ENCODE measurements at places on chromosomes 11 and 22. TPM values are rescaled to one million over a fixed set of nuclear protein-coding genes. Genes with fewer than 3 reads are reported as not detected.

- DNase-seq, result no peak
Observed at GRCh38 chr11:113773092-113773415, 438 bp downstream of the ZW10 start.

The SDF2L1 gene
- 39.4 TPM for total RNA-seq

The KIF18A gene
- total RNA-seq, result 8.7 TPM

The DERL3 gene
- 0.76 TPM for total RNA-seq

The FAM180B gene
- not detected for total RNA-seq

GRCh38 chr11:60924906-60925853 is 920 bp downstream of the TMEM132A start:
- DNase-seq, result no peak

DNA sequence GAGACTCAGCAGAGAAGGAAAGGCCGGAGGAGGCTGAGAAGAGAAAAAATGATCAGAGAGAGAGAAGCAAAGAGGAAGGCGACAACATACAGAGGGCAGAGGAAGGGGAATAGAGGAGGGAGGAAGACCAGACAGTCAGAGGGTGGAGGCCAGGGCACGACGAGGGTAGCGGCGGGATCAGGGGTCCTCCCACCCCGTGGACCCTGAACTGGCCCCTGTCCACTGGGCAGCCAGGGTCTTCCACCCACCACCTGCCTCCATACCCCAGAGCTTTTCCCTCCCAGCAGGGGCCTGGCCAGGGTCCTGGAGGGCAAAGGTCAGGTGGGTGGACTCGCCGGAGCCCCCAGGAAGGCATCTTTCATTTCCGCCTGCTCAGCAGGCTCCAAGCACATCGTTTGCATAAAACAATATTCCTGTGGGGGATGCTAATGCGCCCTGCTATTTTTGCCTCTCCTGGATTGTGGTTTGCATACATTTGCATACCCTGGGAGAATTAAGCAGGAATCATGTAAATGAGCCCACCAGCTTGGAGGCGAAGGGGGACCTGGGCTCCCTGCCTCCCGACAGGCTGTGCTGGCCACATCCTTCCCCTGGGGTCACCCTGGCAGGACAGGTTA is 394.1 kb downstream of the MN1 start:
- no peak for DNase-seq

DNA sequence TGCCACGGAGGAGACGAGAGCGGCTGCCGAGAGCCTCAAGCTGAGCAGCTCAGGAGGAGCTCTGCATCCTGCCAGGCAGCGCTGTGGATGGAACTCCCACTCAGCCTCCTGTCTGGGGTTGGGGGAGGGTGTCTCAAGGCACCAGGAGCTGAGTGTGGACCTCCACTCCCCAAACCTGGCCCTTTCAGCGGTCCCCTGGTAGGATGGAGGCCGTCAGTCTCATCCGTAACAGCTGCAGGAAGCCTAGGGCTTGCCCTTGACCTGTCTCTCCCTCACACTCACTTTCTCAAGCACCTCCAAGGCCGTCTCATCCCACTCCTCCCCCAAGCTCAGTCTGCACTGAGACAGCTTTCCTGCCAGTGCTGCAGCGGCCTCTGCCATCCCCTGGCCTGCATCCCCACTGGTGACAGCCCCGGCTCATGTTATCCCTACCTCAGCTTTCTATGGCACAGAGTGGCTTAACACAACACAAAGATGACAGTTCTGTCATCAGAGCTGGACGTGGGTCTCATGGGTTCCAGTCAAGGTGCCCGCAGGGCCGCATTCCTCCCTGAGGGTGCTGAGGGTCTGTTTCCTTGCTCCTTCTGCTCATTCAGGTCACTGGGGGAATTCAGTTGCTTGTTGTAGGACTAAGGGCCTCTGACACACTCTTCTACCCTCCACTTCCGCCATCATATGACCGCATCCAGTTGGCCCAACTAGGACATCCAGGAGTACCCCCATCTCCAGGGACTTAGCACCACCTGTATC is 341.9 kb upstream of the B3GAT1 start:
- DNase-seq, result no peak

GRCh38 chr11:117425679-117426296 is 98.1 kb downstream of the CEP164 start:
- DNase-seq, result no peak

DNA sequence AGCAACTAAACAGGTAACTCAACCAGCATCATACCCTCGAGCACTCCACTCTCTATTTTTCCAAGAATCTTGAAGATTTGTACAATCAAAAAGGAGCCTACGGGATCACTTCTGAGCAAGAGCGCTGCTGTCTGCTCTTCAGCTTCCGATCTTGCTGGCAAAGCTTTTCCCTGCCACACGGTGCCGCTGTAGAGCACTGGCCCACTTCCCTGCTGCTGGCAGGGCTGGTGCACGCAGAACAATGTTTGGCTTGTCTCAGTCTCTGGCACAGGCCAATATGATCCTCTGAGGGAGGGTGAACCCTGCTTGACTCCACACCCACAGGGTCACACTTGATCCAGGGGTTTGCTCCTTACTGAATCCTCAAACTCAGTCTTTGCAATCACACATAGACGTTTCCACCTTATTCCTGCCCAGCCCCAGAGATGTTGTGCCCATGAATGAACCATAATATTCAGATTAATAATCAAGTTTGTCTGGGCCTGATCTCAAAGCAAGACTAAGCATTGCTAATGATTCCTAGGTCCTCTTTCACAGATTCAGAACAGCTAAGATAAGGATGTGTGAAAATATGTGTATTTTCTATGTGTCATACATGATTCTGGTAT is 536.6 kb downstream of the SOX6 start:
- peak; percentile 54 for DNase-seq

- DNase-seq, result no peak
Observed at GRCh38 chr11:77069336-77069968, 2.7 kb downstream of the CAPN5 start.

The SLC6A5 gene
- total RNA-seq, result not detected

GRCh38 chr22:37259540-37260029 is 15.5 kb upstream of the RAC2 start:
- DNase-seq, result no peak

GRCh38 chr11:336659-337198 is 16.1 kb upstream of the IFITM3 start:
- no peak for DNase-seq

All from dermis microvascular lymphatic vessel endothelial cell (primary cell).